ENCODE measurements at places on chromosomes 1 and 21.

GRCh38 chr1:240414237-240414636 is 197.7 kb downstream of the GREM2 start:
- DNase-seq: no peak

DNA sequence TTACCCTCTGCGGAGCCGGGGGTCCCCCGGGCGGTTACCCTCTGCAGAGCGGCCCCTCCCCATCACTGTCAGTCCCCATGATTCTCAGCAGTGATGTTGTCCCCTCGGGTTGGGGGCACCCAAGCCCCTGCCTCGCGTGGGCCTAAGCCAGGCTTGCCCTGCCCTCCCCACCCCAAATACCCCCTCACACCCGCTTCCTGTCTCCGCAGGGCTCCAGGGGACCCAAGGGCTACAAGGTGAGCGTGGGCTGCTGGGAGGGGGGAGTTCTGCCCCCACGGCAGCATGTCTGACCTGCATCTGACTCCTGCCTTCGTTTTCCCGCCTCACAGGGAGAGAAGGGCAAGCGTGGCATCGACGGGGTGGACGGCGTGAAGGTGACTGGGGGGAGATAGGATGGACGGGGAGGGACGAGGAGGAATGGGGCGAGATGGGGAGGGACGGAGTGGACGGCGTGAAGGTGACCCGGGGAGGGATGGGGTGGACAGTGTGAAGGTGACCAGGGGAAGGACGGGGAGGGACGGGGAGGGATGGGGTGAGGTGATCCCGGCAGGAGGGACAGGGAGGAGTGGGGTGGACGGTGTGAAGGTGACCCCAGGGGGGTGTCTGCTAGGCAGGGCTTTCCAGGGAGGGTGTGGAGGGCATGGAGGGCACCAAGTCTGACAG is 8.6 kb downstream of the COL6A1 start:
- no peak for DNase-seq

- no peak for DNase-seq
These were observed 7.3 kb downstream of the PODN start for GRCh38 chr1:53069265-53069662.

DNA sequence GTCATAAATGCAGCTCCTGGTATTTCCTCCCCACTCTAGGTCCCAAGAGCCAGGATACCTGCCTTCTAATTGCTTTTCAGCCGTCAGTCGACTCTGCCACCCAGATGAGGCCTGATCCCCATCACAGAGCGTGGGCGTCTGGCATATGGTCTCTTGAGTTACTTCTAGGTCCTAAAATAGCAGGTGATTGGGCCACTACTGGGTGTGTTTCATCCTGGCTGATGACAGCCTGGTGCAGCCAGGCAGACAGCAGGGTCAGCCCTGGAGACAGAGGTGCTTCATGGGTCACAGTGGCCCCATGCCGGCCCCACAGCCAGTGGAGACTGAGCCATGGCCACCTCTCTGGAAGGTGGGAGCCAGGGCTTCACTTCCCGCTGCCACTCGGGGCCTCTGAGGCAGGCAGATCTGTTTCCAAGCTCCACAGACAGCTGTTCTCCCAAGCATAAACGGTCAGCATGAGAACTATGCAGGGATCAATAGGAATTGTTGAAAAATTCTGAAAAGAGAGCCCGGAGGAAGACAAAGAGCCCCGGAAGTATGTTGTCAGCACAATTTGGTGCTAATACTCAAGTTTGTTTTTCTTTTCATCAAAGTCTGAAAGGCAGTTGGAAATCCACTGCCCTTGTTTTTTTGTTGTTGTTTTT is 83.0 kb downstream of the MAN1C1 start:
- DNase-seq: no peak

GRCh38 chr1:65393347-65393746 is 27.1 kb upstream of the LEPR start:
- peak; percentile 5 for DNase-seq

GRCh38 chr1:41268154-41268770 is 26.2 kb upstream of the SCMH1 start:
- DNase-seq: peak; percentile 11

DNA sequence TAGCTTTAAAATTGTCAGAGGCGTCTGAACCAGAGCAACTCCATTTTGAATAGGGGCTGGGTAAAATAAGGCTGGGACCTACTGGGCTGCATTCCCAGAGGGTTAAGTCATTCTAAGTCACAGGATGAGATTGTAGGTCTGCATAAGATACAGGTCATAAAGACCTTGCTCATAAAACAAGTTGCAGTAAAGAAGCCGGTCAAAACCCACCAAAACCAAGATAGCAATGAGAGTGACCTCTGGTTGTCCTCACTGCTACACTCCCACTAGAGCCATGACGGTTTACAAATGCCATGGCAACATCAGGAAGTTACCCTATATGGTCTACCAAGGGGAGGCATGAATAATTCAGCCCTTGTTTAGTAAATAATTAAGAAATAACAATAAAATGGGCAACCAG is 143.6 kb downstream of the GABPA start:
- no peak for DNase-seq

GRCh38 chr21:43321111-43321510 is 105.8 kb downstream of the SIK1 start:
- DNase-seq: no peak

GRCh38 chr1:184326278-184326677 is 60.6 kb upstream of the C1orf21 start:
- DNase-seq: no peak

- DNase-seq: no peak
These were observed 6.5 kb downstream of the AIRE start for GRCh38 chr21:44291936-44292811.

GRCh38 chr21:16215663-16216183 is 485.9 kb downstream of the USP25 start:
- DNase-seq: no peak

DNA sequence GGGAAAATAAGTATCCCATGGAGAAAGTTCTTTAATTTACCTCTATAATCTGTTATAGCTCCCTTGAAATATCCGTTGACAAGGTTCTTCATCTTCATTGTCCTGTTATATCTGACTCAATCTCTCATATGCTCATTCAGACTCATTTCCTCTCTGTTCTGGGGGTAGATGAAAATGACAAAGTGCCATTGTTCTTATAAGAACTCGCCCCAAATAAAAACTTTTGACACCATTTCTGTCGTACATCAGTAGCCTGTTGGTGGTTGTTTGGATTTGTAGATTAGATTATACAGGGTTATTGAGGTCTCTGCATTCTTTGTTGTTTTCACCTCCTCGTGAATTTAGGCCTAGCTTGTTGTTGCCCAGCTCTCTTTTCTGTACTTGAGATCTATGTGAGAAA is 55.2 kb upstream of the IPO9 start:
- no peak for DNase-seq

- DNase-seq: no peak
These were observed 612.2 kb downstream of the SMYD3 start for GRCh38 chr1:245894843-245895242.

- no peak for DNase-seq
These were observed 599.0 kb downstream of the LMO4 start for GRCh38 chr1:87927391-87928280.

DNA sequence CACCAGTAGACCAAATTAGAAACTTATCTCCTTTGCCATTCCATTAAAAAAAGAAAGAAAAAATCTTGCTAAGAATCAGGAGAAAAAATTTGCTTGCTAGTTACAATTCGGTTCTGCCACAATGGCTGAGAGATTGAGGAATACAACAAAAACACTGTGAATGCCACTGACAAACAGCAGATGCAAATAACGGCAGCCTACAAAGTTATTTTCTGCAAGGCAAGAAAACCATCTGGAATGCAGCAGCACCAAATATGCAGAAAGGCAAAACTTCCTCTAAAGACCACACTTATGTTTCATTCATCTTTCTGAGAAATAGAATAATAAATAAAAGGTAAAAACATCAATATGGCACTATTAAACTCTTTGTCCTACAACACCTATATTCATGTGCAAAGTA is 75.7 kb downstream of the ENAH start:
- no peak for DNase-seq
